ENCODE measurements at places on chromosomes 6 and 20.

- no peak for DNase-seq
Observed at GRCh38 chr6:39178804-39179203, 50.5 kb downstream of the KCNK5 start.

DNA sequence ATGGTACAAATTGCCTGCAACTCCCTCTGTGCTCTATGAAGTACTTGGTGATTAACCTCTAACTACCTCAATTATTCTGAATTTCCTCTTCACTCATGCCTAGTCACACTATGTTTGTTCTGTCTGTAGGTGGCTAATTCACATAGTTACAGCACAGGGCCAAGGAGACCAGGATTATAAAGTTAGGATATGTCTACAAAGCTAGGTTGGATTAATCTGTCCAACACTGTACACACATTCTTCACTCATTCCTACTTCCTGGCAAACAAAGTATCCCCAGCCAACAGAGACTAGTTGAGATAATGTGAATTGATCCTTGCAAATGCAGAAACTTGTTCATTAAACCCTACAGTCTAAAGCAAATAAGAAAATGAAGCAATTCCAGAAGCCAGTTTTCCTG, 269.8 kb downstream of the HACE1 start:
- no peak for DNase-seq

DNA sequence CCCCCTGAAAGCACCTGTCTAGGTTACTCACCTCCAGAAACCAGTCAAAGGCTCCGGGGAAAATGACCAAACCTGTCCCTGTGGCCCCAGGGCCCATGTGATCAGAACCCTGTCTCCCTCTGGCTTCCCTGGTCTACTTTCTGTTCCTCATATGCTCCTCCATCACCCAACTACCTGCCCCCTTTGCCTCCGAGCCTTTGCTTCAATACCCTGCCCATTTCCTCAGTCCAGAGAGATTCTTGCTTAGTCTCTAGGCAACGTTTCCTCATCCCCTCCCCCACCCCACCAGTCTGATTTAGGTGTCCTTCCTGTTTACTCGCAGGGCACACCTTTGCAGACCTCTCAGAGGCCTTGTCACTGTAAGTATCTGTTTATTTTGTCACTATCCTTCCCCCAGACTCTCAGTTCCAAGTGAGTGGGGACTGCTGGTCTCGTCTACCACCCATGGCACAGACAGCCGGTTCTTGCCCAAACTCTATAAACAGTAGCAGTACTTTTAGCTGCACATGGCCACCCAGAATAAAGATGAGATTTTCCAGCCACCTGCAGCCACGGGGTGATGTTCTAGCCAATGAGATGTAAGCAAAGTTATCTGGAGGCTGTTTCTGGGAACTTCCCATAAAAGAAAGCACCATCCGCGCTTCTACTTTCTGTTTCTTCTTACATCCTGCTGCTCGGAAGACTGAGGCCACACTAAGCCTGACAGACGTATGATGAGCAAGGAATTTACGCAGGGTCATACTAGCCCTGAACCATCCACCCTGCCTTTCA, 13.3 kb downstream of the ELOVL5 start:
- no peak for DNase-seq

- no peak for DNase-seq
Observed at GRCh38 chr6:15329197-15329671, 83.4 kb downstream of the JARID2 start.

- DNase-seq, result no peak
Observed at GRCh38 chr6:143465546-143465945, 14.9 kb downstream of the PEX3 start.
